ENCODE measurements at places on chromosomes 6 and 20.

GRCh38 chr6:36444470-36444869 lies 1.7 kb downstream of the KCTD20 start:
- no peak for DNase-seq

DNA sequence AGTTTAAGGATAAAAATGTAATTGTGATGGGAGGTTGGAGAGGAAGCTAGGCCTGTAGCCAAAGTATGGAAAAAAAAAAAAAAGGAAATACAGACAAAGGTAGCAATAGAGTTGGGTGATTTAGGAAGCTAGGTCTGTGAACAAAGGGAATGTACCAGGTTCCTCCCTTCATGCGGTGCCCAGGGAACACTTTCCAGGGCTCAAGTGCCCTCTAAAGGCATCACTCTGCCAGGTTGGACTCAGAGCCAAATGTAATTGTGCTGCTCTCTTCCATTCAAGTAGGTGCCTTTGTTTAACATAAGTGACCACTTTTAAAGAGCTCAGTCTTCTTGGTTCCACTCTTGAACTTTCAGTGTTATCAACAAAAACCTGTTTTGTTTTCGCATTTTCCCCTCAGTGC lies 159.7 kb upstream of the AHI1 start:
- DNase-seq: no peak

DNA sequence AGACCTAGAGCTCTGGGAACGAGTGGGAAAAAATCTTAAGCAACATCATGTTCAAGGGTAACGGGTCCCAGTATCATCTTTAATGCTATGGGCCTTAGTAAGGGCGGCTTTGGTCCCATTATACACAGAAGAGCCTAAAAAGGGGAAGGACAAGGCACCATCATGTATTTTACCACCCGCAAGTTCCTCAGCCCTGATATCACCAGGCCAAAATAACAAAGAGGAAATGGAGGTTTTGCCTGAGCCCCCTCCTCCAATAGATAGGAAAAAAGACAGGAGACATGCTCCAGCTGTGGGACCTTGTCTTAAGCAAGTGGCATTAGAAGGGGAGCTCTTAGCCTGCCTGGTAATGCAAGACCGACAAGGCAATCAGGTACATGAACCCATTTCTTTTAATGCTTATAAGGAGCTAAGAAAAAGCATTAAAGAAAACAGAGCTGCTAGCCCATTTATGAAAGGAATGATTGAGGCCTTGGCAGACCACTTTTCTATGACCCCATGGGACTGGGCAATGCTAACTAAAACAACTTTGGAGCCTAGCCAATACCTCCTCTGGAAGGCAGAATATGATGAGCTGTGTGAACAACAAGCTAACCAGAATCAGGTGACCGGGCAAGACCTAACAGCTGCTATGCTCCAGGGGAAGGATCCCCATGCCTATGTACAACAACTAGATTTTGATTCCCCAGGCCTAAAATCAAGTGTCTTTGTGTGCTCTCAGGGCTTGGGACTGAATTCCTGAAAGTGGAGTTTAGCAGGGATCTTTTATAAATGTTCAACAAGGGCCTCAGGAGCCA lies 23.2 kb downstream of the HLA-DPA1 start:
- DNase-seq: peak; percentile 39

DNA sequence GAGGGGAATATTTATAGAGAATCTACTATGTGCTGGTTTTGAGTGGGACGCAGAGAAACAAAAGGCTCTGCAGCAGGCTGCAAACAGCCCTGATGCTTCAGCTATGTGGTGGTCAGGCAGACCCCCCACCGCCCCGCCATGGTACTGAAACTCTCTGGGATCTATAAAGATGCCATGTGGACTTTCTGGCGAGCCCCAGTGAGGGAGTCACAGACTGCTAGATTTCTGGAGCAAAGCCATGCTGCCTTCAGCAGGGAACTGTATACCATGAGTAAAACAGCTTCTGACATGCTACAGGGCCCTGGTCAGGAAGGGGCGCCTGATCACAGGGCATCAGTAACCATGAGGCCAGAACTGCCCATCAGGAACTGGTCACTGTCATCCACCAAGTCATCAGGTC lies 19.2 kb upstream of the BPIFB1 start:
- DNase-seq: no peak

- DNase-seq: peak; percentile 58
Measured at GRCh38 chr6:37517411-37517812, 17.7 kb upstream of the CCDC167 start.

GRCh38 chr6:85436411-85436810 lies 13.5 kb upstream of the NT5E start:
- DNase-seq: no peak

DNA sequence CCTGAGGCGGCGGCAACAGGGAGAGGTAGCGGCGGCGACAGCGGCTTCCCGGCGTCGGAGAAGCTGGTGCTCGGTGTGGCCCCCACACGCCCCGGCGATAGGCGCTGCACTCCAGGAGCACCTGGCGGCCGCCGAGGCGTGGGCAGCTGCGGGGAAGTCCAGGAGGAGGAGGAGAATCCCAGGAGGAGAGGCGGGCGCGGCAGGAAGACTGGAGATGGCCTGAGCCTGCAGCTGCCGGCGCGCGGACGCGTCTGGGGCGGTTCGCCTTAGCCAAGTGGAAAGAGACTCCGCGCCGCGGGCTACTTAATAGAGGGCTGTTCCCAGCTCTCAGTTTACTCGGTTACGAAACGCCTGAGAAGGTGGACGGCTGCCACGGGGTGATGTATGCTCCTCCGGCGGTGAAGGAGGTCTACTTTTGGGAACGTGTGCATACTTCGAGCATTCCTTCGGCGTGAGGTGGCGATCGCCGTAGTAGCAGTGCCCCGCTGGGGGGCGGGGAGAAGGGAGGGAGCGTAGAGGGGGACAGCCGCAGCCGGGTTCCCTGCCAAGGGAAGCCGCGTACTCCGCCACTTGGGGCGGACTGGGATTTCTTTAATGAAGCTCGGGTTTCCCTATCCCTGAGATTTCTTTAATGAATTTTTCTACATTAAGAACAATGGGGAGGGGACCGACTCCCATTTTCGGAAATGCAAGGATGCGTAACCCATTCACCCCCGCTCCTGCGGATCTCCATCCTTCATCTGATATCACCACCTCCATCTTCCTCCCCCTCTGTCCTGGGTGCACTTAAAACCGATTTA lies at the start of gene COL12A1:
COL12A1 (minus strand) TSS at position 278 of the 800 bp plus-strand sequence. CDS start 3,261 bp downstream, outside the sequence.
- DNase-seq: no peak

- DNase-seq: no peak
Measured at GRCh38 chr20:10330071-10330470, 104.0 kb downstream of the MKKS start.

- no peak for DNase-seq
Measured at GRCh38 chr6:166318649-166319600, 10.7 kb upstream of the PRR18 start.

DNA sequence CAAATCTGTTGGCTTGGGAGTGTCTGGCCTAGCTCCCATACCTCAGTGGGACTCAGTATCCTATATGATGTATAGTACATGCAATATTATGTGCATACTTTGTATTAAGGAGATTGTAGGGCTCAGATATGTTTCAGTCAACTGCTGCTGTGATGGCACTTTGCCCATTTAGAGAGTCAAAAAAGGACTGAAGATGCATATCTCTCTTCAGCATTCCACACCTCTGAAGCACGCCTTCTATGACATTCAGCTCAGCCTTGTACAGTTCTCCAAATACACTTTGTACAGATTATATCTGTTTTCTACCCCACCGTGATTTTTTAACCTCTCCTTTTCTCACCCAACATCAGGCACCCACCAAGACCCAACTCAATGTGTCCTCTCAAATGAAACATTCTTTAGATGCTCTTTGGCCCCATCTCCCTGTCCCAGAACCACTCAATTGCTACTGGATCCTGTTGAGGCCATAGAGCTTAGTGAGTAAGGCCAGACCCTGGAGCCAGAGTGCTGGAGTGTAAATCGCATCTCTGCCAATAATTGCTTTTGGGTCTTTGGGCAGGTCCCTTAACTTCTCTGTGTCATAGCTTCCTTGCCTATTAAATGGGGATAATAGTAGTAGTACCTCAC lies 15.6 kb downstream of the ENPP1 start:
- DNase-seq: no peak

- DNase-seq: no peak
Measured at GRCh38 chr6:154822947-154823558, 89.8 kb downstream of the SCAF8 start.

- no peak for DNase-seq
Measured at GRCh38 chr20:416950-417800, 9.1 kb downstream of the RBCK1 start.

GRCh38 chr20:30594112-30594511 lies 663.4 kb upstream of the DEFB115 start:
- no peak for DNase-seq

DNA sequence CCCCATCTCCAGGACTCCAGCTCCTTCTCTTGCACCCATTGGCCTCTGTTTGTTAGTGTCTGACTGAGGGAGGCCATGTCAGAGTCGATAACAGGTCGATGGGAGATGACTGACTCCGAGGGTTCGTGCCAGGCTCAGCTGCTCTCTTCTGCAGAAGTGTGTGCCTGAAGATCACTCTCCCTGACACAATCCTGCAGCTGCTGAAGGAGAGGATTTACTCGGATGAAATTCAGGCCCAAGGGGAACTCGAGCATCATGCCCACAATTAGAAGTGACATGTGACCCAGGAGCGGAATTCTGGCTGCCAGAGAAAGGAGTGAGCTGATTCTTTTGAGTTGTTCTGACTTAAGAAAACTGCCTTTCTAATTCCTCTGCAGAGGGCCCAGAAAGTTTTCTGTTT lies 318.2 kb downstream of the MAFB start:
- DNase-seq: no peak

- DNase-seq: no peak
Measured at GRCh38 chr6:137017081-137017480, 27.7 kb downstream of the IL20RA start.

GRCh38 chr6:165566088-165566828 lies 96.8 kb downstream of the PDE10A start:
- no peak for DNase-seq
